ENCODE measurements at places on chromosomes 6 and 20.

GRCh38 chr6:158906926-158907325, 87.8 kb upstream of the EZR start:
- no peak for DNase-seq

- DNase-seq, result no peak
Measured at GRCh38 chr6:56420296-56420695, 172.9 kb upstream of the COL21A1 start.

- no peak for DNase-seq
Measured at GRCh38 chr6:26118999-26119398, 31.8 kb downstream of the HFE start.

GRCh38 chr6:79702691-79703090, 71.6 kb downstream of the SH3BGRL2 start:
- DNase-seq, result no peak

DNA sequence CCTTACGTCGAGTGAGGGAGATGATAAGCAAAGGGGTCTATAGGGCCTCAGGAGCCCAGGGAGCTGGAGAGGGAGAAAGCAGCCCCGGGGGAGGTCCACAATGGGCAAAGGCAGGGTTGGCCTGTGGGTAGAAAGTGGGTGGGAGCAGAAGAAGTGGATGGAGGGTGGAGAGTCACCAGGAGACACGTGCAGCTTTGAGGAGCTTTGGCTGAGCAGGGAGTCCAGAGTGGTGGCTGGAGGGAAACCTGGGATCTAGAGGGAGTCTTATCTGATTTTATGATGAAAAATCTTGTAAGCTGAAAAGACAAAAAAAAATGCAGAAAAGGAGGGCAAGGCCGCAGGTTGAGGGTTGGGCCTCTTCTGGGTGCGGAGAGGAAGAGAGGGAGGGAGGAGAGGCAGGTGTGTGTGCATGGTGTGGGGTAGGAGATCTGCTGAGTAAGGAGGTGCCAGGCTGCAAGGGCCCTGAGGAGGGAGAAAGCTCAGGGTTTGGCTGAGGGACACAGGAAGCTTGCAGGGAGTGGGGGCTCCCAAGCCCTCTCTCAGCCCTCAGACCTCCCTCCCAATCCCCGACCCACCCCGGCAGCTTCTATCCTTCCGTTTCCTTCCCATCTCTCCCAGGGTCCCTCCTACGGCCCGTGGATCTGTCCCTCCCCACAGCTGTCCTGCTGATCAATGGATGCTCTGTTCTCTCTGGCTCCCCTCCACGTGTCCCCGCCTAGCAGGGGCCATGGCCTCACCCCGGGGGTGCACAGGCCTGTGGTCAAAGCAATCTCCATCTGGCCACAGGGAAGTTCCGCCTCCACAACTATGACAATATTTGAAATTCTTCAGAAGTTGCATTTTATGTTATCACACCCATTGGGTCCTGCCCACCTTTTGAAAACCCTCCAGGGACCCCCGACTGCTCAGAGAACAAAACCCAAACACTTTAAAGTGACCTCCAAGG, 17.1 kb upstream of the BPI start:
- no peak for DNase-seq

GRCh38 chr6:100378576-100378975, 86.1 kb downstream of the SIM1 start:
- peak; percentile 79 for DNase-seq

GRCh38 chr20:47764154-47764733, 21.0 kb downstream of the SULF2 start:
- DNase-seq, result peak; percentile 42

DNA sequence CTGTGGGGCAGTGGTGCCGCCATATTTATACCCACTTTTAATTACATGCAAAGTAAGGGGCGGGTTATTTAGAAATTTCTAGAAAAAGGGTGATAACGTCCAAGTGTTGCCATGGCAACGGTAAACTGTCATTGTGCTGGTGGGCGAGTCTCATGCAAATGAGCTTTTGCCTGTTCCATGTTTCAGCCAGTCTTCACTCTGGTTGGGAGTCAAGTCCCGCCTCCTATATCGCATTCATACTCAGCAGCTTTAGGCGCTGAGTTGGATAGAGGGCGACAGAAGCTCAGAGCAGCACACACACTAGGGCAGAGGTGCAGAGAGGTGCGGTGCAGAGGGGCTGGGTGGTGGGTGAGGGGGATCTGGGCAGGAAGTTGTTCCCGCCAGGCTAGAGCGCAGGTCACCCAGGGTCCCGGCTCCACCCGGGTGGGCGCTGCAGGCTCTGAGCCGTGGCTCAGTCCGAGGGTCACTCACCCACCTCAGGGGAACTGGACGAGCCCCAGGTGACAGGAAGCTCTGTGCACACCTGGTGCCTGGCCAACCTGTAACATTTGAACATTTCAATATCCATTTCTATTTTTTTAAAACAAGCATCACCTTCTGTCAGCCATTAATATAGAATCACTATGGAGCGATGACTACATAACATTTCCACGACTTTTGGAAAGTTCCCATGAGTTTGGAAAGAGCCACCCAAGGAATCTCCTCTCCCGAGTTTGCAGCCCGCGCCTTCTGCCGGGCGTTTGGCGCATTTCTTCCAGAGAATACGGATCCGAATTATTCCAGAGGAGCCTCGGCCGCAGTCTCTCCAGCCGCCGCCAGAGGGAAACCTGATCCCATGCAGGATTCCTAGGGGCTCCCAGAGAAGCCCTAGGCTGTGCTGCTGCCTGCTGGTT, 89.1 kb upstream of the PHACTR3 start:
- peak; percentile 91 for DNase-seq

DNA sequence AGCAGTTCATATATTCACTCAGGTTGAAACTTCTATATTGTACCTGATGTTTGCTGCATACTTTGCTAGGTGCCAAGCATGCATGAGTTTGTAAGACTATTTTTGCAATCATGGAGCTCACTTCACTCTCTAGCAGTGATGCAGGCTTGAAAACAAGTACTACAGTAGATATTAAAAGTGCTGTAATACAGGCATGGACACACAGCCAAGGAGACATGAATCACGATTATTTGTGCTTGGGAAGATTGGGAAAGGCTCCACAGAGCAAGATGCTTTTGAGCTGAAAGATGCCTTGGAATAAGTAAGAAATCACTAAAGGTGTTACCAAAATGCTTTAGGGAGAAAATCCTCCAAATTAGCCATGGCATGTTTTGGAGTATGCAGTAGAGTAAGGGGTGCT, 427.4 kb downstream of the UTRN start:
- DNase-seq, result no peak

DNA sequence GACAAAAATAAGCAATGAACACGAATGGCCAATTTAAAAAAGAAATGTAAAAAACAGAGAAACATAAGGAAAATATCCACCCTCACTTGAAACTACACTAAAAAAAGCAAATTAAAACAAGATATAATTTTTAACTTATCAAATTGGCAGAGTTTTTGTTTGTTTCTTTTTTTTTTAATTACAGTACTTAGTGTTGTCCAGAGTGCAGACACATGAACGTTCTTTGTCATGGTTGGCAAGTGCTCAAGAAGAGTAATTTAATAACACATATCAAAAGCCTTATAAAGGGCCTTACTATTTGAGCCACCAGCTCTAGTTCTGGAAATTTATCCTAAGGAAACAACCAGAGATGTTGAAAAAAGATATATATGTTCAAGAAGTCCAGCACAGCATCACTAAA, 142.3 kb downstream of the ATXN1 start:
- no peak for DNase-seq

- DNase-seq, result no peak
Measured at GRCh38 chr6:17714879-17715851, 8.4 kb upstream of the NUP153 start.

DNA sequence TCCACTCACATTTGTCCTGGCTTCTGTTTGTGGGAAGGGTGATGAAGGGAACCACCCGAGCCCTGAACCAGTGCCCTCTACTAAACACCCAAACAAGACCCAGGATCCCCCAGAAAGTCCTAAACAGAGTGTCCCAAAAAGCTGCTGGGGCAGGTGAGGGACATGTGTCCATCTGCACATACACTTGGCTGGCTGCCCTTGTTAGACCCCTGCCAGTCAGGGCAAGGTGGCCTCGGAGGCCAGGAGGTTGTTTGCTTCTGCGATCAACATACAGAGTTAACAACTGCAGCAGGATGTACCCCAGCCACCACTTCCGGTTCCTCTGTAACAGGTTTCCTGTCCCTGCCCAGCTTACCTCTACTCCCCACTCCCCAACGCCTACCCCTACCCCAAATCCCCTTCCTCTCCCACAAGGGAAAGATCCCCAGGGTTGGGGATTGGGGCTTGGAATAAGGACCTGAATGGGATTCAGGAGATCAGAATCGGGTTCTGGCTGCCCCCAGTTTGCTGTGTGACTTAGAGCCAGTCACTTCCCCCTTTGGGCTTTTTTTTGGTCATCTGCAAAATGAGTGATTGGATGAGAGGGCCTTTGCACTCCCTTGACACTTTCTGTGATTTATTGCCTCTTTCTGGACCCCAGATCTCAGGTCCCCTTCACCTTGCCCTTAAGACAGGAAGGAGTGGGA, 13.9 kb downstream of the DEF6 start:
- no peak for DNase-seq

DNA sequence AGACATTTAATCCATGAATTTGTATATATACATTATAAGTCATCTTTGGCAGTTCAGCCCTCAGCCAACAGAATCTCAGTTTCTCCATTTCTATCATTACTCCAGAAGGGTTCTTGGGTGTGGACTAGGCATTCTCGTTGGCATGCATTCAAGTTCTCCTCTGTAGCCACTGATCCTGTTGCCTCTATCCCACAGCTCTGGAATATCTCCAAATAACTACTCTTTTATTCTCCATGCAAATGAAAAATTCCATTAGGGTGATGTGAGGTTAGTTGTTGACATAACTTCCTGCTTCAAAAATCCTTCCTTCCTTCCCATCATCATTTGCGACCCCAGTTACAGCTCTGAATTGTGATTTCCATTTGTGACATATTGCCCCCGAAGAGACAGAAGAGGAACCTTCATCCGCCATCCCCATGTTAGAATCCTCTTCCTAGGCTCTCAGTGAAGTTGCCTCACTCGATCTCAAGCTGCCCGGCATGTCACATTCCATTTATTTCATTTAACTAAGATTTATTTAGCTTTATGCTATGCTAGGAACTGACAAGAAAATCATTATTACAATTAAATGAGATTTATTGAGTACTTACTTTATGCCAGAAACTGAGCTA, 93.7 kb upstream of the EDN1 start:
- no peak for DNase-seq

DNA sequence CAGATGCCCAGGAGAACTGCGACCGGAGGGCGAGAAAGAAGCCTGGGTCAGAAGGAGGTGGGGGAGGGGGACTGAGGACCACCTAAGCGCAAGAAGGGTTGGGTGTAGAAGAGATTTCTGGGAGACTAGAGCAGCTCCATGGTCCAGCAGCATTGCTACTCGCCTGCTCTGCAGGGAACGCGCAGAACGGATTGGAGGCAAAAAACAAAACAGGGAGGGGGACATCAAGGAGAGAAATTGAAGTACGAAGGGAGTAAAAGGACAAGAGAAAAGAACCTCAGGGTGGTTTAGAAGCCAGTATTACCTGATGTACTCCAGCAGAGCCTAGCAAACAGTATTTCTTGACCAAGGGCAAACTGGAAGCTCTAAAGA, 537 bp upstream of the GABBR1 start:
- DNase-seq, result no peak

DNA sequence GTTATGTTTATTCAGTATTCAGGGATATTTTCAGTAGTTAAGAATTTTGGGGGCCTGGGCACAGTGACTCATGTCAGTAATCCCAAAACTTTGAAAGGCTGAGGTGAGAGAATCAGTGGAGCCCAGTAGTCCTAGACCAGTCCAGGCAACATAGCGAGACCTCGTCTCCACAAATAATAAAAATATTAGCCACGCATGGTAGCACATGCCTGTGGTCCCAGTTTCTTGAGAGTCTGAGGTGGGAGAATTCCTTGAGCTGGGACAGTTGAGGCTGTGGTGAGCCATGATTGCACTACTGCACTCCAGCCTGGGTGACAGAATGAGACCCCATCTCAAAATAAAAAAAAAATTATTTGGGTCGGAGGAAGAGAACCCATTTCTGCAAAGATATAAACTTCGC, 20.3 kb downstream of the ADGRG6 start:
- DNase-seq, result no peak

GRCh38 chr6:105608711-105609374, 206.0 kb upstream of the PREP start:
- no peak for DNase-seq

DNA sequence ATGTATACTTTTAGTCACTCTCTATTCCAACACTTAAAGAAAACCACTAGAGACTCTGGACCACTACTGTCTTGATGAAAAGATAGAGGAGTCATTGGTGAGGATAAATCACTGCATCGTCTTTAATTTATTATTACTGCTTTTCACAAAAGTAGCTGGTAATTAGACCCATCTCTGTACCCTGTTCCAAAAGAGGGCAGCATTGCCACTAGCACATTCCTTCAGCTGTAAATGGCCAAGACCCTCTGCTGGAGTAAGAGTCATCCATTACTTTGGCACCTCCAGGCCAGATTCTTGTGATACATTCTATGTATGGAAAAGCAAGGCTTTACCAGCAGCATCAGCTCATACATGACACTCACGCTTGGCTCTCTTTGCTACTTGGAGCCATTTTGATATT, 49.5 kb upstream of the PREP start:
- peak; percentile 28 for DNase-seq

DNA sequence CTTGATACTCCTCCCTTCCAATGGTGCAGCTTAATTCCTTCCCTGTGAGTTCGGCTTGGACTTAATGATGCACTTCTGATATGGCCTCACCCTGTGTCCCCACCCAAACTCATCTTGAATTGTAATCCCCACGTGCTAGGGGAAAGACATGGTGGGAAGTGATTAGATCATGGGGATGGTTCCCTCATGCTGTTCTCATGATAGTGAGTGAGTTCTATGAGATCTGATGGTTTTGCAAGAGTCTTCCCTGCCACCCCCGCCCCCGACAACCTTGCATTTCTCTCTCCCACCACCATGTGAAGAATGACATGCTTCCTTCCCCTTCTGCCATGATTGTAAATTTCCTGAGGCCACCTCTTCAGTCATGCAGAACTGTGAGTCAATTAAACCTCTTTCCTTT, 50.3 kb upstream of the HLA-G start:
- no peak for DNase-seq

DNA sequence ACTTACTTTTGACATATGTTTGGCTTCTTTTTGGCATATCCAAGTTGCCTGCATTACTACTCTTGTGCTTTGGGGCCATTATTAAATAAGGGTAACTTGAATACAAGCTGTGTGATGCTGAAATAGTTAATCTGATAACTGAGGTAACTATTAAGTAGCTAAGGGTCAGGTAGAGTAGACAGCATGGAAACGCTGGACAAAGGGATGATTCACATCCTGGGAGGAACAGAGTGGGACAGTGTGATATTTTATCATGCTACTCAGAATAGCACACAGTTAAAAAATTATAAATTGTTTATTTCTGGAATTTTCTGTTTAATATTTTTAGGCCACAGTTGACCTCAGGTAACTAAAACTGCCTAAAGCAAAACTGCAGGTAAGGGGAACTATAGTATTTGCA, 483.9 kb downstream of the RFPL4B start:
- no peak for DNase-seq

DNA sequence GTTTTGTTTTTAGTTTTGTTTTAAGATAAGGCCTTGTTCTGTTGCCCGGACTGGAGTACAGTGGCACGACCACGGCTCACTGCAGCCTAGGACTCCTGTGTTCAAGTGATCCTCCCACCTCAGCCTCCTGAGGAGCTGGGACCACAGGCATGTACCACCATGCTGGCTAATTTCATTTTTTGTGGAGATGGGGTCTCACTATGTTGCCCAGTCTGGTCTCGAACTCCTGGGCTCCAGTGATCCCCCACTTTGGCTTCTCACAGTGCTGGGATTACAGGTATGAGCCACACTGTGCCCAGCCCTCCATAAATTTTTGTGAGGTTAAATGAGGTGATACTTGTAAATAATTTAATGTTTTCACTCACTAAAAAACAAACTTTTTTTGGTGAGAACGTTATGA, 76.6 kb downstream of the ARID1B start:
- no peak for DNase-seq

Data from NCI-H82 (cell line).